ENCODE measurements at places on chromosomes 11 and 22. TPM values are rescaled to one million over a fixed set of nuclear protein-coding genes. Genes with fewer than 3 reads are reported as not detected.
A peak's percentile ranks its signal among the peaks of the same experiment; 100 is the strongest.

ENTHD1 gene
- not detected for total RNA-seq

DNA sequence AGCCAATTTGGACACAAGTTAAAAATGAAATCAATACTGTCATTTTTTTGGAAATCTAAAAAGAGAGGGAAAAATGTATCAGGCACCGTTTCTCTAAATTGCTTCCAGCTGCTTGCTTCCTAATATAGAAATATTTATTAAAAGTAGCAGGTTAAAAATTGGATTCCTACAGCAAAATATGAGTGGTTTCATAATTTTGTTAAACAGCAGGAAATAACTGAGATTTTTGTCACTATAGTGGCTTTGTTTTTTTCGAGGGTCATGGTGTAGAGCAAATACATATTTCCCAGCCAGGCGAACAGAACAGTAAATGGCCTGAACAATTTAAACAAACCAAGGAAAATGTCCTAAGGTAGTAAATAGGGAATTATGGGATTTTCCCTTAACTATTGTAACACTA, 159.7 kb downstream of the DDX10 start:
- DNase-seq = no peak

DNA sequence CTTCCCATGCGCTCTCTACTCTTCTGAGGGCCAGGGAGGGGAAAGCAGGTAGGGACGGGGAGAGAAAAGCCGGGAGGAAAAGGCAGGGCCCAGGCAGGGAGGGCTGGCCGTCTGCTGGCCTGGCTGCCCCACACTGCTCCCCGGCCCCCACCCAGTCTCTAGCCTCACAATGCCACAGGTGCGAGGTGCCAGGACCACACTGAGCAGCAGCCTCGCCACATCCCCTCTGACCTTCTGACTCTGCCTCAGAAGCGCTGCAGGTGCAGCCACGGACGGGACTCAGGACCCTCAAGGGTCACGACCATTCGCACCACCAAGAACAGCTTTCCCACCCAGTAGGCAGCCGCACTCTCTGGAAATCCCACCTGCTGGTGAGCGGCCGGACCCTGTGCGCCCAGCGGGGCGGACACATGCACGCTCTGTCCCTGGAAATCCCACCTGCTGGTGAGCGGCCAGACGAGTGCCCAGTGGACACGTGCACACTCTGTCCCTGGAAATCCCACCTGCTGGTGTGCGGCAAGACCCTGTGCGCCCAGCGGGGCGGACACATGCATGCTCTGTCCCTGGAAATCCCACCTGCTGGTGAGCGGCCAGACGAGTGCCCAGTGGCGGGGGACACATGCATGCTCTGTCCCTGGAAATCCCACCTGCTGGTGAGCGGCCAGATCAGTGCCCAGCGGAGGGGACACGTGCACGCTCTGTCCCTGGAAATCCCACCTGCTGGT, 20.1 kb downstream of the TOLLIP start:
- no peak for DNase-seq

GRCh38 chr11:11968511-11969280, 39.7 kb downstream of the DKK3 start:
- no peak for DNase-seq

- peak; percentile 34 for DNase-seq
Measured at GRCh38 chr11:2768471-2769408, 68.9 kb upstream of the KCNQ1OT1 start.

- DNase-seq = no peak
Measured at GRCh38 chr11:20013346-20014066, 146.8 kb downstream of the DBX1 start.

DNA sequence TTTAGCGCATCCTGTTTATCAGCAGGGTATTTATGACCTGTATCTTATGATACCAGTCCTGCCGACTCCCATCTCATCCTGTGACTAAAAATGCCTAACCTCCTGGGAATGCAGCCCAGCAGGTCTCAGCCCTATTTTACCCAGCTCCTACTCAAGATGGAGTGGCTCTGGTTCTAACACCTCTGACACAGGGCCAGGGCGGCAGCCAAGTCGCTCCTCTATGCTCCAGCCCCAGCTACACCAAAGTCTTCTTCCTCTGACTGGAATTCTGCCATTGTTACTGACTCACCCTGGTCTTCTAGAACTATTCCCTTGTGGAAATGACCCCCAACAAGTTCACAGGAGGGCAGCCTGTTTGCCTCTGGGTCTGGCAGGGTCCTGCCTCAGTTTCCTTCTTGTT, 7.9 kb upstream of the C1QTNF6 start:
- DNase-seq = no peak

GRCh38 chr11:30453705-30454104, 130.8 kb downstream of the ARL14EP start:
- DNase-seq = no peak

DNA sequence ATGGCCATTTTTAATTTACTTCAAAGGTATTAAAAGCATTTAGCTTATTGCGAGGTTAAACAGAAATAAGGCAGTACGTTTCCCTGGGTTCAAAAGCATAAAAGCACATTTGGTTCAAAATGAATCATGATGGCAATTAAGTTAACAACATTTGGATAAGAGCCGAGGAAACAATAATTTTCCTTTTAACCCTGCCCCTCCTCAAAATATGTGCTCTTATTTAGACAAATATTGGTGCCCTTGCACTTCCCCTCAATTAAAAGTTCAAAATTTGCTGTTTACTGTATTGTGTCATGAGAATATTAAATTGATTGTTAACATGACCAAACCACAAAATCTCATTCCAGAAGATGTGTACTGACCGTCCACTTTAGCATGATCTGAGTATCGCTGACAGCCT, 48.7 kb downstream of the VSIG10L2 start:
- DNase-seq = no peak

Measured in right atrium auricular region (tissue), 2 donors.